ENCODE measurements at places on chromosomes 3 and 15.

- no peak for DNase-seq
Observed at GRCh38 chr3:149947231-149947630, 23.5 kb downstream of the PFN2 start.

DNA sequence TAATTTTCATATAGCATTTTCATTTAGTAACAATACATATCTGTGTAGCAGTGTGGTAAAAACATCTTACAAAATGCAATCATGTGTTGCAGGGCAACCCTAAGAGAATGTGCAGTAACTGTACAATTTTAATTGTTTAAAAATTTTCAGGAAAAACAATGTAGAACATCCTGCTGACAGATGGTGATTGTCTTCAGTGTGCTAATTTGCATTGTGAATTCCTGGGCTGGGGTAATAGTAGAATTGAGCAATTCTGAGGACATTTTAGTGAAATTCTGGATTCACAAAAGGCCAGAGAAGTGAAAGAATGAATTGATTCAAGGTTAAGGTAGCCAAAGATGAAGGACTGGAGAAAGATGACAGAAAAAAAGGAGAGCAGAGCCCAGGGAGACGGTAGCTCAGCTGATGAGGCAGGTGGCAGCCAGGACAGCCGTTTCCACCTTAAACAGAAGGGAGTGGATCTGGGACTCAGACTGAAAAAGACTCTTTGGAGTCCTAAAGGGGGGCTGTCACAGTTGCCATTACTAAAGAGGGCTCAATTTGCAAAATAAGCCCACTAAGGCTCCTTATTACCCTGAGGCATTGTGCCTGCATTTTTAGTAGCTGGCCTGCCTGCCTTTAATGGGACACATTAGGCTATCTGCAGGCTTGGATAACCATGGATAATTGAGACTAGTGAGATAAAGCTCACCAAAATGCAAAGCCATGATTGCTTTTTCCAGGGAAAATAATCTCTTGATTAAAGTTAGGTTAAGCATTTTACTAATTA, 8.6 kb downstream of the MAP3K13 start:
- DNase-seq, result no peak

DNA sequence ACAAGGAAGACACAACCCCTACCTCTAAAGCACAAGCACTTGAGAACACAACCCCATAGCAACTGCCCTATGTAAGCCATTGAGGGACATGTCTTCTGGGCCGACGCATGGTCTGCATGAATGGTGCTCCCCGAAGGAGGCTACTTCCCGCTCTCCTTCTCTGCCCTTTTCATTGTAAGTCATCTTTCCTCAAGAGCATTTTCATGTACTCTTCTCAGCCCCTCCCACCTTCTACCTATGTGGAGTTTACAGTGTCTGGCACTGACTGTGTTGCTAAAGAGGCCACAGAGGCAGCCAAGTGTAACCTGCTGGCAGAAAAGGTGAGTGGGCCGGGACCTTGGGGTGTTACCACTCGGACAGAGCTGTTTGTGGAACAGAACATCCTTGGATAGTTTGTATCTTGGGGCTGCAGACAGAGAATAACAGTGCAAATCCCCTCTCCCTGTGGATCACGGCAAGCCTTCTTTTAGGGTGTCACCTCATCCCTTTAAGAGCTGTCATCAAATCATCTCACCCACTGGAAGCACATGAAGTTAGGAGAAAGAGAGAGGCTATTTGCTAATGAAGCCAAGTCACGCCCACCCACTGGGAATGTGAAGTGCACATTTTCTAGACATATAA, 5.6 kb downstream of the AHSG start:
- DNase-seq, result no peak

GRCh38 chr15:66739287-66739686, 37.3 kb downstream of the SMAD6 start:
- no peak for DNase-seq

DNA sequence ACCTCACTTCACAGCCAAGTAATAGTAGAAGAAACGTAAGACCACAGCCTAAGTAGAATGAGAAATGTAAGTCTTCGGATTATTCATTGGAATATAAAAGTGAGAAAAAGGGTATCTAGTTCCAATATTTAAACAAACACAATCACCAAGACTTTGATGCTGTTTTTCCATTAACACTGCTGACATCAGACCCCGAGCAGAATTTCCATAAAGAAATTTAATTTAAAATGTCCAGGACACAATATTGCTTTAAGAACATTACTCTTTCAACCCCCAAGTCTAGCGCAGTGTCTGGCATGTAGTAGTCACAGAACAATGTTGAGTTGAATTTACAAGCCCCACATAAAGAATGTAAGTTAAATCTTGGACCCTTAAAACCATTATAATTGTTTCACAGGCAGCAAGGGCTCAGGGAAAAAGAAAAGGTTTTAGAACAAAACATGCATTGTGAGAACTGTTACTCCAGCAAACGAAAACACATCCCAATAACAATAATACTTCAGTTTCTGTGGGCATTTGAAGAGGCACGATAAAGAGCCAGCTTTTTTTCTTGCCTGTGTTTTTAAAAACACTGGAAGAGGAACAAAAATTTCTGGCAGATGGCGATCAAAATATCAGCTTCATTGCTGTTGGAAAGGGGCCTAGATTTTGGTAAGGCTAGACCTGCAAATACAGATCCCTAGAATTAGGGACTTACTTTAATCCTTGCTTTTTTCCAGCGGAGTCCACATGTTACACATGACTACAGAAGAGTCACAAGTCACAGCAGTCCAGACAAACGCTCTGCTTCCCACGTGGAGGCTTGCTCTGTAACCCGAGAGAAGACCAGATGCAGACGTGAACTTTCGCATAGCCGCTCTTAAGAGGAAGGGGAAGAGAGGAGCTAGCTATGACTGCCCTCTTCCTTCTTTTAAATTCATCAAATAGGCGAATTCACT, 77.9 kb upstream of the IGSF10 start:
- no peak for DNase-seq

DNA sequence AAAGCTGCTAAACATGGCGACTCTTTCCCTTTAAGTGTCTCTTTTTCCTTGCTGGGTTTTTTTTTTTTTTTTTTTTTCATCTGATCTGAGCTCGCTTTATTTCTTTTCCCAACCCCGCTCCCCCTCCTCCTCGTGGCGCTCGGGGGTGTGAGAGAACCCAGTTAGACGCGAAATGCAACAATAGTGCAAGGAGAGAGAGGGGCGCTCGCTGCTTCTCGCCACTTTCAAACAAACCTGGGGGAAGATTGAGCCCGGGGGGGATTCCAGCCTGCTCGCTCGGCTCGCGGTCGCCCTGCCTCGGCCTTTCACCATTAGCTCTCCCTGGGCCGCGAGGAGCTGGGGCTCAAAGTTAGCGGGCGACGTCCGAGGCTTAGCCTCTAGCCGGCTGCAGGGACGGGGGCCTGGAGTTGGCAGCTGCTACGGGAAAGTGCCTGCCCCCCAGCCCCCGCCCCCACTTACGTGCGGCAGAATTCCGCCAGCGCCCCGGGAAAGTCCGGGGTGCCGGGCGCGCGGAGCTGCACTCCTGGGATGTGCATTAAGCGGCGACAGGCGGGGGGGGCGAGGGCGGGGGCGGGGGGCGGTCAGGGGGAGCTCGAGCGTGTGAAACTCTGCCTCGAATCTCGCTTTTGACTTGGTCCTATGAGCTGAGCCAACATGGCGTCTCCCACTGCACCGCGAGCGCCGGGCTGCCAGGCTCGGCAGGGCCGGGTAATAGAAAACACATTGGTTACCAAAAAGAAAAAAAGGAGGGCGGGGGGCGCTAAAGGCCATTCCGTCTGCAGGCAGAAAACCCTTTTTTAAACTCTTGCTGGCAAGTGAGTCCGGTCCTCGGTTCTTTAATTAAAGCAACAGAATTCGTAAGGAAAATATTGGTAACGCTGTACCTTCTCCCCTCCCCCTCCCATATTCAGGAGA, 10.4 kb downstream of the NR2F2 start:
- DNase-seq, result no peak

DNA sequence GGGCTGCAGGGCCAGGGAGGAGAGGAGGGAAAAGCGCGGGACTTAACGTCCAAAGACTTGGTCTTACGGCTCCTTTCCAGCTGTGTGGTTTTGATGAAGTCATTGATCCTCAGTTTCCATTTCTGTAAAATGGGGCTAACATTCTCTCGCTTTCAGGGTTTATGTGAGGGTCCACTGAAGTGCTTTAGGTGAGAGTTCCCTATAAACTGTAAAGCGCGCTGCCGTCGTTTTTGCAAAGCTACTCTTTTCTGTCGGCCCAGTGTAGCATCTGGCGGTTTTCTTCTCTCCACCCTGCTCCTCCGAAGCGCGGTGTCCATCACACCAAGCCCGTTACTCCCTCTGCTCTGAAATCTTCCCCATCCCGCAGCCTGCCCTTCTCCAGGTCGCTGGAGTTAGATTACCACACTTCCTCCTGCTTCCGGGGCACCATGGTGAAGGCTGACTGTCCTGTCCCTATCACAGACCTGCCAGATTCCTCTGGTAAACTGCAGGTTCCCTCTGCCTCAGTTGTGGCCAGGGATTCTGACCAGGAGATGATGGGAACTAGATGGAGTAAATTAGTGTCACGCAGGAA, 702 bp upstream of the DNAJC17 start:
- DNase-seq, result no peak
